ENCODE measurements at places on chromosomes 1 and 21.
A peak's percentile ranks its signal among the peaks of the same experiment; 100 is the strongest.

DNA sequence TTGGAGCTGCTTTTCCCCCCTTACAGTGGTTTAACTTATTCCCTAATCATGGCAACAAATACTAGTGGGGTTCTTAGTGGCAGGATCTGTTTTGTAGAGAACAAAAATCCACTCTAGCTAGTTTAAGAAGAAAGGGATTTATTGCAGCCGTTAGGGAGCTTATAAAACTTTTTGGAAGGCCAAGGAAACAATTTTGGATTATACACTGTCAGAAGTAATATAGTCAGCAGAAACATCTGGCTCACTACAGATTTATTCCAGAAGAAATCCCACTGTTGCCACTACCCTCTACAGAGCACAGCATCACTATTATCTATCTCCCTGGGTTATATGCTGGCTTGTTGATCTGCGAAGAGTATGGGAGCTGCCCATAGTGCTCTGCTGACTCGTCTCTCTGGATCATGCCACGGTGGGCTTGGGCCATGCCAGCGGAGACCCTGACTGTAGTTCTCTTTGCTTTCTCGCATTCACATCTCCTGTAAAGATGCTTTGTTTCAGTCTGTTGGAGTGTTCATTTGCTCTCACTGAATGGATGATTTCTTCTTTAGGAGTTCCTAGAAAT lies 107.5 kb downstream of the ODF2L start:
- H3K27ac ChIP-seq = no peak overlapping the region
- no peak for DNase-seq
- H3K27me3 ChIP-seq = no peaks in the 10 kb centered on the region
- no peak overlapping the region for H3K4me3 ChIP-seq
- no peaks in the 10 kb centered on the region for H3K4me1 ChIP-seq

- peak overlapping the region; percentile 32 for H3K27ac ChIP-seq
- H3K4me3 ChIP-seq = no peak overlapping the region
- peaks cover 55% of the 10 kb centered on the region for H3K4me1 ChIP-seq
- H3K36me3 ChIP-seq = no peaks in the 10 kb centered on the region
Measured at GRCh38 chr1:151013518-151013917, 5.3 kb downstream of the PRUNE1 start.

DNA sequence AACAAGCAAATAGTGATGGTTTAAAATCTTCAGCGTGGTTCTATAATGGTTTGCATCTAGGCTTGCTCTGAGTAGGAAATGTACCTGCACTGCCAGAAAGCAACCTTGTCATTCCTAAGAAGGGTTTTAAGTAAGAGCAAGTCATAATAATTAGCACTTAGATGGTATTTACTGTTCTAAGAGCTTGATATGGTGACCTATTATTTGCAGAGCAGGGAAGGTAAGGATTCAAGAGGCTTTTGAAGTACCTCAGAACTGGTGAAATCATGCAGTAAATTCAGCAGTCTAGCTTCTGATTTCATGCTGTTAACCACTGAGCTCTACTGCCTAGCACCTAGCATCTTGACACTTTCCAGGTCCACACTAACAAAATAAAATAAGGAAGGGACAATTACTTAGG lies 23.7 kb downstream of the ATP1A1 start:
- H3K36me3 ChIP-seq = peaks cover 92% of the 10 kb centered on the region
- no peak overlapping the region for H3K4me3 ChIP-seq
- H3K4me1 ChIP-seq = no peaks in the 10 kb centered on the region
- no peaks in the 10 kb centered on the region for H3K27me3 ChIP-seq

- no peak overlapping the region for H3K4me3 ChIP-seq
- H3K4me1 ChIP-seq = no peaks in the 10 kb centered on the region
- H3K27ac ChIP-seq = no peak overlapping the region
- peak; percentile 61 for DNase-seq
- peaks cover 3% of the 10 kb centered on the region for H3K36me3 ChIP-seq
Measured at GRCh38 chr1:161836018-161836417, 69.9 kb downstream of the ATF6 start.

GRCh38 chr1:211609120-211610024 lies 30.4 kb upstream of the SLC30A1 start:
- peaks cover 3% of the 10 kb centered on the region for H3K4me1 ChIP-seq
- no peaks in the 10 kb centered on the region for H3K36me3 ChIP-seq
- H3K27me3 ChIP-seq = no peaks in the 10 kb centered on the region
- no peak for DNase-seq
- no peak overlapping the region for H3K4me3 ChIP-seq

GRCh38 chr21:41256771-41257702 lies 59.6 kb upstream of the FAM3B start:
- no peaks in the 10 kb centered on the region for H3K4me1 ChIP-seq
- H3K27ac ChIP-seq = no peak overlapping the region
- no peaks in the 10 kb centered on the region for H3K36me3 ChIP-seq
- H3K4me3 ChIP-seq = no peak overlapping the region
- no peaks in the 10 kb centered on the region for H3K27me3 ChIP-seq
- DNase-seq = no peak

DNA sequence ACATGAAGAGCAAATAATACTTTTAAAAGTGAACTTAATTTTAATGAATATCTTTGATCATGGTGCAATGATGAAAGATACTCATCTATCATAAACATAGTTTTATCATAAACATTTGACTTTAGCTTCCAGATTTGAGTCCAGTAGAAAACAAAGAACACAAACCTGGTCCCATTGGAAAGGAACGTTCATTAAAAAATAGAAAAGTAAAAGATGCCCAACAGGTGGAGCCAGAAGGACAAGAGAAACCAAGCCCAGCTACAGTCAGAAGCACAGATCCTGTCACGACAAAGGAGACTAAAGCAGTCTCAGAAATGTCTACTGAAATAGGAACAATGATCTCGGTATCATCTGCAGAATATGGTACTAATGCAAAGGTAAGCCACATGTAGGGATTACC lies 55.6 kb upstream of the MYOCOS start:
- no peaks in the 10 kb centered on the region for H3K27me3 ChIP-seq
- peaks cover 18% of the 10 kb centered on the region for H3K36me3 ChIP-seq
- no peak overlapping the region for H3K4me3 ChIP-seq
- no peak for DNase-seq
- H3K27ac ChIP-seq = no peak overlapping the region

GRCh38 chr1:56965916-56966697 lies at the start of gene C8B:
Gene C8B (minus strand): TSS chr1:56966015. CDS start chr1:56965948, 67 bp downstream.
- no peaks in the 10 kb centered on the region for H3K27me3 ChIP-seq
- no peak for DNase-seq
- no peak within 1 kb of the TSS for H3K4me3 ChIP-seq
- H3K27ac ChIP-seq = no peak within 1 kb of the TSS
- no peaks in the 10 kb centered on the region for H3K36me3 ChIP-seq

GRCh38 chr1:37181425-37181824 lies 147.1 kb upstream of the GRIK3 start:
- DNase-seq = no peak
- no peak overlapping the region for H3K27ac ChIP-seq
- no peaks in the 10 kb centered on the region for H3K27me3 ChIP-seq
- no peaks in the 10 kb centered on the region for H3K36me3 ChIP-seq

- H3K36me3 ChIP-seq = no peaks in the 10 kb centered on the region
- H3K27me3 ChIP-seq = no peaks in the 10 kb centered on the region
- H3K27ac ChIP-seq = no peak overlapping the region
- DNase-seq = peak; percentile 71
- H3K4me1 ChIP-seq = peaks cover 6% of the 10 kb centered on the region
Measured at GRCh38 chr1:64019818-64020217, 183.6 kb upstream of the UBE2U start.

GRCh38 chr1:116807394-116808199 lies 53.4 kb downstream of the CD2 start:
- H3K27me3 ChIP-seq = no peaks in the 10 kb centered on the region
- H3K4me1 ChIP-seq = no peaks in the 10 kb centered on the region
- H3K4me3 ChIP-seq = no peak overlapping the region
- DNase-seq = no peak
- H3K36me3 ChIP-seq = no peaks in the 10 kb centered on the region
- H3K27ac ChIP-seq = no peak overlapping the region

- H3K27ac ChIP-seq = no peak overlapping the region
- H3K4me1 ChIP-seq = peaks cover 6% of the 10 kb centered on the region
- no peak for DNase-seq
Measured at GRCh38 chr1:224780736-224781135, 148.7 kb upstream of the DNAH14 start.

- no peaks in the 10 kb centered on the region for H3K36me3 ChIP-seq
- H3K27ac ChIP-seq = no peak overlapping the region
- peak overlapping the region; percentile 62 for H3K4me3 ChIP-seq
Measured at GRCh38 chr1:81305997-81306452, 494.7 kb upstream of the ADGRL2 start.

GRCh38 chr1:93651695-93652094 lies 29.9 kb downstream of the BCAR3 start:
- no peaks in the 10 kb centered on the region for H3K27me3 ChIP-seq
- no peak overlapping the region for H3K4me3 ChIP-seq
- no peak for DNase-seq
- no peaks in the 10 kb centered on the region for H3K4me1 ChIP-seq

DNA sequence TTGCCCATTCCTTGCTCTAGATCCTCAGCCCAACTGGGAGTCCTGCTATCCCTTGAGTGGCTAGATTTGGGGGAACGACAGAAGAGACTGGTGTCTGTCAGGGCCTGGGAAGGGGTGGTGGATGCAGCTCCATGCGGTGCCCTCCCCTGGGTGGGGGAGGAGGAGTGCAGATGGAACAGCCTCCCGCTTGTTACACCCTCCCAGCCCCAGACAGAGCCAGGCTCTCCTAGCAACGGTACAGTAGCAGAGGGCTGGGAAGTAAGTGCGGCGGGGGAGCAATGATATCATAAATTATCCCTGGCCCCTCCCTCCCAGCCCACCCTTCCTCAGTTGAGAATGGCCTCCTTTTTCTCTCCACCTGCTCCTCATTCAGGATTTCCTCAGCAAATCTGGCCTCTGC lies 37.2 kb downstream of the RHBG start:
- DNase-seq = no peak
- no peaks in the 10 kb centered on the region for H3K4me1 ChIP-seq
- H3K27ac ChIP-seq = no peak overlapping the region
- H3K27me3 ChIP-seq = peaks cover 2% of the 10 kb centered on the region

- H3K27me3 ChIP-seq = no peaks in the 10 kb centered on the region
- no peaks in the 10 kb centered on the region for H3K36me3 ChIP-seq
- no peak overlapping the region for H3K27ac ChIP-seq
- H3K4me1 ChIP-seq = peaks cover 7% of the 10 kb centered on the region
- H3K4me3 ChIP-seq = no peak overlapping the region
- DNase-seq = no peak
Measured at GRCh38 chr1:208154040-208154439, 90.1 kb downstream of the PLXNA2 start.

DNA sequence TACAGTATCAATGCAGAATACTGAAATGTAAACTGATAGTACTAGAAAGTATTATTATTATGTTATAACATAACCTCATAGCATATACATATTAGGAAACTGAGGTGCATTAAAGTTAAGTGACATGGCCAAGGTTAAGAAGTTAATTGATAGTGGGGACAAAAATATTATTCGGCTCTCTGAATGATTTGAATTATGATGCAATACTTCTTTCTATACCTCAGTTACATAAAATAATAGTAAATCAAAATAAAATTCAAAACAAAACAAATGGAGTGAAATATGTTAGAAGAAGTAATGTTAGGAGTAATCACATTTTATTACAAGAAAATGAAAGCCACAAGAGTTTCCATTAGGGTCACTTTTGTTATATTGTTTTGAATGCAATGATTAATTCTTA lies 455.2 kb downstream of the PLA2G4A start:
- DNase-seq = no peak
- no peaks in the 10 kb centered on the region for H3K4me1 ChIP-seq
- no peak overlapping the region for H3K27ac ChIP-seq
- no peaks in the 10 kb centered on the region for H3K27me3 ChIP-seq
- H3K4me3 ChIP-seq = no peak overlapping the region

DNA sequence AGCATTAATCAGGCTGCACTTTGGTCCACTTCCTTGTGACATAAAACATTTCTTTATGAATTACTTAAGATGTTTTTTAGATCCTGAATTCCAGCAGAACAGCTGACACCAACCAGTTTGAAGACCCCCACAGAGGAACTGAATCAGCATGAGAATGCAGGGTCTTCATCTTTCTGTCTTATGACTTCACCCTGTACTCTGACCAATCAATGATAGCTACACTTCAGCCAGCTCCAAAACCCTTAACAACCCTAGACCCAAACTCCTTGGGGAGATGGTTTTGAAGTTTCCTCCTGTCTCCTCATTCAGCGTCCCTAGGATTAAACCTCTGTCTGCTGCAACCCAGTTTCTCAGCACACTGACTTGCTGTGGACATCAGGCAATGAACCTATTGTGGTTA lies 175.0 kb downstream of the CTH start:
- DNase-seq = no peak
- no peak overlapping the region for H3K27ac ChIP-seq
- no peaks in the 10 kb centered on the region for H3K27me3 ChIP-seq
- no peak overlapping the region for H3K4me3 ChIP-seq
- H3K36me3 ChIP-seq = no peaks in the 10 kb centered on the region

- no peak overlapping the region for H3K4me3 ChIP-seq
- no peaks in the 10 kb centered on the region for H3K4me1 ChIP-seq
- H3K36me3 ChIP-seq = no peaks in the 10 kb centered on the region
- no peak for DNase-seq
Measured at GRCh38 chr1:47676311-47677054, 238.6 kb downstream of the FOXD2 start.

DNA sequence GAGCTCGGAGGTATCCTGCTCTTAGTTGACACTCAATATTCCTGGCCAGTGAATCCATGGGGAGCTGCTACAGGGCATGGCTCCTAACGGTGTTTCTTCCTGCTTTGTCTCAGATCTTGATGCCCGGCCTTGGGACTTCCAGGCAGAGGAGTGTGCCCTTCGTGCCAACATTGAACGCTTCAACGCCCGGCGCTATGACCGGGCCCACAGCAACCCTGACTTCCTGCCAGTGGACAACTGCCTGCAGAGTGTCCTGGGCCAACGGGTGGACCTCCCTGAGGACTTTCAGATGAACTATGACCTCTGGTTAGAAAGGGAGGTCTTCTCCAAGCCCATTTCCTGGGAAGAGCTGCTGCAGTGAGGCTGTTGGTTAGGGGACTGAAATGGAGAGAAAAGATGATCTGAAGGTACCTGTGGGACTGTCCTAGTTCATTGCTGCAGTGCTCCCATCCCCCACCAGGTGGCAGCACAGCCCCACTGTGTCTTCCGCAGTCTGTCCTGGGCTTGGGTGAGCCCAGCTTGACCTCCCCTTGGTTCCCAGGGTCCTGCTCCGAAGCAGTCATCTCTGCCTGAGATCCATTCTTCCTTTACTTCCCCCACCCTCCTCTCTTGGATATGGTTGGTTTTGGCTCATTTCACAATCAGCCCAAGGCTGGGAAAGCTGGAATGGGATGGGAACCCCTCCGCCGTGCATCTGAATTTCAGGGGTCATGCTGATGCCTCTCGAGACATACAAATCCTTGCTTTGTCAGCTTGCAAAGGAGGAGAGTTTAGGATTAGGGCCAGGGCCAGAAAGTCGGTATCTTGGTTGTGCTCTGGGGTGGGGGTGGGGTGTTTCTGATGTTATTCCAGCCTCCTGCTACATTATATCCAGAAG lies 16.7 kb downstream of the ALX3 start:
- H3K4me1 ChIP-seq = no peaks in the 10 kb centered on the region
- no peak for DNase-seq
- no peaks in the 10 kb centered on the region for H3K27me3 ChIP-seq
- H3K36me3 ChIP-seq = peaks cover 18% of the 10 kb centered on the region
